ENCODE measurements at places on chromosomes 4 and X.

- no peaks in the 10 kb centered on the region for H3K4me1 ChIP-seq
- no peak overlapping the region for H3K27ac ChIP-seq
- no peaks in the 10 kb centered on the region for H3K27me3 ChIP-seq
- H3K36me3 ChIP-seq: no peaks in the 10 kb centered on the region
- H3K4me3 ChIP-seq: no peak overlapping the region
These were observed 2731.9 kb downstream of the ARAP2 start for GRCh38 chr4:33512397-33512796.

GRCh38 chr4:154507156-154507555, 15.6 kb upstream of the DCHS2 start:
- H3K36me3 ChIP-seq: no peaks in the 10 kb centered on the region
- DNase-seq: no peak
- no peaks in the 10 kb centered on the region for H3K27me3 ChIP-seq
- no peak overlapping the region for H3K4me3 ChIP-seq

- no peak overlapping the region for H3K27ac ChIP-seq
- no peak overlapping the region for H3K4me3 ChIP-seq
- peaks cover 36% of the 10 kb centered on the region for H3K27me3 ChIP-seq
- no peaks in the 10 kb centered on the region for H3K4me1 ChIP-seq
- no peak for DNase-seq
These were observed 21.8 kb downstream of the NKX3-2 start for GRCh38 chr4:13522282-13523104.

GRCh38 chrX:84358271-84358670, 144.0 kb downstream of the HDX start:
- no peak for DNase-seq
- H3K4me3 ChIP-seq: no peak overlapping the region
- H3K27me3 ChIP-seq: no peaks in the 10 kb centered on the region

- no peak overlapping the region for H3K27ac ChIP-seq
- DNase-seq: no peak
- H3K4me3 ChIP-seq: no peak overlapping the region
- peaks cover 33% of the 10 kb centered on the region for H3K36me3 ChIP-seq
These were observed 84.0 kb downstream of the PDS5A start for GRCh38 chr4:39893693-39894072.

GRCh38 chrX:39050427-39050826, 249.2 kb downstream of the MID1IP1 start:
- no peaks in the 10 kb centered on the region for H3K27me3 ChIP-seq
- no peak overlapping the region for H3K27ac ChIP-seq
- no peak overlapping the region for H3K4me3 ChIP-seq
- DNase-seq: no peak

DNA sequence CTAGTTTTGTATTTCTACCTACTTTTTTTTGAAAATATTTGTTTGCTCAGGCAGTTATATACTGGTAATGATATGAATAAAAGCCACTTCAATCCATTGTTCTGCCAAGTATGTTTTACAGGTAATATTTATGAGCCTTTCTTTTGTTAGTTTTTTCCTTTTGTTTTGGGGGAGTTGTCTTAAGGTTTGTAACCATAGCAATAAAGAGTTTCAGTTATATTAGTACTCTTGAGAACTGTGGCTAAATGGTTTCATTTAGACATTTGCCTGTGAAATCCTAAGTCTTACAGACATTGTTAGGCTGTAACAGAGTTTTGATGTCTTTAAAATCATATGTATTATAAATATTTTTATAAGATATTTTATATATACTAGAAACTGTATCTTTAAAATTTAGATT, 150.1 kb downstream of the DIPK2B start:
- no peak overlapping the region for H3K27ac ChIP-seq
- H3K4me3 ChIP-seq: no peak overlapping the region
- no peaks in the 10 kb centered on the region for H3K27me3 ChIP-seq
- peaks cover 9% of the 10 kb centered on the region for H3K36me3 ChIP-seq

DNA sequence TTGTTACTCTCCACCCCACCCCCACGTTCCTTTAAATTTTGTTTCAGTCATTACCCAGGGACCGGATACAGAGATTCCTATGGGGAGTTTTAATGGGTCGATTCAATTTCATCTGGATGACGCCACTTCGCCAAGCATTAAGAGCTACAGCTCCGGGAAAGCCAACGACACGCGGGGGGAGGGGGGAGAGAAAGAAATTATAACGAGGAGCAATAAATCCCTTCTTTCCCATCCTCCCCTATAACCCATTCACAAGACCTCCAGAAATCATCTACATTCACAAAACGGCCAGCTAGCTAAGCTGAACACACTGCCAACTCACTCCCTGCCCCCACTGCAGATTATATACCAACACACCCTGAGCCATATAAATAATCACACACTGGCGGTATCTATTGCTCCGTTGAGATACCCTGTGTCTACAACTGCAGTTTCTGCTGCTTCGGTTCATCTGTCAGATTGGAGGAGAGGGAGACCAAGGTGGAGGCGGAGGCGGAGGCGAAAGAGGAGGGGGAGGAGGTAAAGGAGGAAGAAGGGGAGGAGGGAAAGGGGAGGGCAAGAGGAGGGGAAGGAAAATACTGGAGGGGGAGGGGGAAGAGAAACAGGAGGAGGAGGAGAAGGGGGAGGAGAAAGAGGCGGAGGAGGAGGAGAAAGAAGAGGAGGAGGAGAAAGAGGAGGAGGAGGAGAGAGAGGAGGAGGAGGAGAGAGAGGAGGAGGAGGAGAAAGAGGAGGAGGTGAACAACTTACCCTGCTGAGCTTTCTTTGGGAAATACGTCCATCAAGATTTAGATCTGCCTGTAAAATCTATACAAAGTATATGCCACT, 113.9 kb upstream of the VAMP7 start:
- no peaks in the 10 kb centered on the region for H3K27me3 ChIP-seq
- peak overlapping the region; percentile 46 for H3K4me3 ChIP-seq
- no peak for DNase-seq

- H3K27me3 ChIP-seq: no peaks in the 10 kb centered on the region
- H3K4me1 ChIP-seq: no peaks in the 10 kb centered on the region
These were observed 533.2 kb upstream of the NR3C2 start for GRCh38 chr4:148975464-148975863.

GRCh38 chr4:5127556-5127955, 76.3 kb downstream of the STK32B start:
- no peak for DNase-seq
- no peak overlapping the region for H3K27ac ChIP-seq
- H3K27me3 ChIP-seq: no peaks in the 10 kb centered on the region
- no peaks in the 10 kb centered on the region for H3K36me3 ChIP-seq

- DNase-seq: no peak
- H3K27me3 ChIP-seq: no peaks in the 10 kb centered on the region
- no peaks in the 10 kb centered on the region for H3K36me3 ChIP-seq
- H3K4me1 ChIP-seq: no peaks in the 10 kb centered on the region
- no peak overlapping the region for H3K4me3 ChIP-seq
These were observed 2163.0 kb upstream of the AGA start for GRCh38 chr4:179605196-179605595.

DNA sequence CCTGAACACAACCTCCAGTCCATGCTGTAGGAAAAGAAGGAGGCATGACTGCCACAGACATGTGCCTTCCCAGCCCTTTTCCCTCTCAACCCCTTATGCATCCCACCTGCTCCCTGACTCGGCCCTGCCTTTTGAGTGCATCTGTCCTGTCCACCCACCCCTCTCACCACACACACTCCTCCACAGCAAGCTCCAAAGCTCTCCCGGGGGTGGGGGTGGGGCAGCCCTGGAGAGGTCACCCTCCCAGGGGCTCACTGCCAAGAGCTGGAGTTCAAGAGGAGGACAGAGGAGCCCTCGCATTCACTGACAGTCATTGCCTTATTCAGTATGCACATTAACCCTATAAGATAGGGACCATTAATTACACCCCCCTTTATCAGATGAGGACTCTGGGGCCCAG, 46.6 kb upstream of the MAMLD1 start:
- DNase-seq: no peak
- H3K36me3 ChIP-seq: no peaks in the 10 kb centered on the region
- no peaks in the 10 kb centered on the region for H3K27me3 ChIP-seq
- H3K4me1 ChIP-seq: no peaks in the 10 kb centered on the region
- H3K4me3 ChIP-seq: no peak overlapping the region

DNA sequence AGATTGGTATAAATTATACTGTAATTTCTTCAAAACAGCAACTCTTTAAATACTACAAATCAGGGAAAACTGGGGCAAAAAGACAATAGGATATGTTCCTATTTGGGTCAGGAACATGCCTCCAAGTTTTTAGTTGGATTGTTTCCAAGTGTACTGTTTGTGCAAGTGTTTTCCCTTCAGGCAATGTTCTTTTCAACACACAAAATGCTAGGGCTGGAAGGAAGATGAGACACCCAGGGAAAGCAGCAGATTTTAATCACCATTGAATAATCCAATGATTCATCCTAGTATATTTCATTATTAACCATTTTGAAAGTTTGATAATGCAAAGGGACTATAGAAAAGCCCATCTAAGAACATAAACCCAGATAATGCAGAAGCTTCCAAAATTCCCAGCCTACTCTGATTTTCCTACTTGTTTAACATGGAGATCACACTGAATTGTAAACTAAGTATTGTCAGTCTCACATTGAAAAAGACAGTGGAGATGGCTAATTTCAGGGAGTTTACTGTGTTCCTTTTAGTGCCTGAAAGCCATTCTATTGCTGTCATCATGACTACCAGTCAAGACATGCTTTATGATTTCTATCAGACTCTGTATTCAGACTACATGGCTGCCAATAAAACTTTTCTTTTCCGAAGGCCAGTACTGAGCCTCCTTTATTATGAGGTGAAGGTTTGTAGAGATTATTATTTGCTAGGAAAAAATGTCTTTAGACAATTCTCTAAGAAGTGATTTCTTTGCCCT, 38.6 kb downstream of the COL4A6 start:
- H3K27me3 ChIP-seq: no peaks in the 10 kb centered on the region
- no peak overlapping the region for H3K4me3 ChIP-seq
- H3K36me3 ChIP-seq: no peaks in the 10 kb centered on the region
- no peaks in the 10 kb centered on the region for H3K4me1 ChIP-seq

GRCh38 chr4:24443200-24443599, 141.2 kb downstream of the DHX15 start:
- no peak for DNase-seq
- H3K27ac ChIP-seq: no peak overlapping the region
- H3K4me3 ChIP-seq: no peak overlapping the region
- no peaks in the 10 kb centered on the region for H3K4me1 ChIP-seq
- H3K36me3 ChIP-seq: no peaks in the 10 kb centered on the region

DNA sequence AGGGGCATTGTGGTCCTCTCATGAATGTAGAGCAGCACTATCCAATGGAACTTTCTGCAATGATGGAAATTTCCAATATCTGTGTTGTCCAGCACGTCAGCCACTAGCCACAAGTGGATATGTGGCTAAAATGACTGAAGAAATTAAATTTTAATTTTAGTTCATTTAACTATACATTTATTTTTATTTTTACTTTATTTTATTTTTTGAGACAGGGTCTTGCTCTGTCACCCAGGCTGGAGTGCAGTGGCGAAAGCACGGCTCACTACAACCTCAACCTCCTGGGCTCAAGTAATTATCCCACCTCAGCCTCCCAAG, 13.3 kb upstream of the RBBP7 start:
- no peak overlapping the region for H3K27ac ChIP-seq
- H3K4me3 ChIP-seq: no peak overlapping the region
- no peak for DNase-seq
- H3K36me3 ChIP-seq: no peaks in the 10 kb centered on the region
- H3K27me3 ChIP-seq: no peaks in the 10 kb centered on the region
- peaks cover 13% of the 10 kb centered on the region for H3K4me1 ChIP-seq

DNA sequence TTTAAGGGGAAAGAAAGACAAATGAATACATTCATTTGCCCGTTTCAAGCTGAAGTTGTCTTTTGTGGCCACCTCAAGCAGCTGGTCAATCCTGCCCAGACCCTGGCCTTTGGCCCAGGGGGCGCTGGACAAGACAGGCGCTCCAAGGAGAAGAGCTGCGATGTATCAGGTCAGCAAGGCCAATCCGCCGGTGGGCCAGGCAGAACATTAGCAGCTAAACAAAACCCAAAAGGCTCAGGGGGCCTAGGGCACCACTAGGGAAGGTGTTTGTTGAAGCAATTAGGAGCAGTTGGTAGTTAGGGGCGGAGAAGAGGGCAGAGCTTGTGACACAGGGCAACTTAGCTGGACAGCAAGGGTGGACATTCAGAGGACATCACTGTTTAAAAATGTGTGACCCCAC, 60.8 kb upstream of the TMEM33 start:
- H3K4me3 ChIP-seq: no peak overlapping the region
- H3K27me3 ChIP-seq: peaks cover 11% of the 10 kb centered on the region
- no peak overlapping the region for H3K27ac ChIP-seq

GRCh38 chr4:8221476-8221875, 22.4 kb downstream of the SH3TC1 start:
- no peak for DNase-seq
- H3K4me1 ChIP-seq: no peaks in the 10 kb centered on the region
- H3K4me3 ChIP-seq: no peak overlapping the region
- peaks cover 87% of the 10 kb centered on the region for H3K36me3 ChIP-seq
- no peaks in the 10 kb centered on the region for H3K27me3 ChIP-seq
- peak overlapping the region; percentile 37 for H3K27ac ChIP-seq

- no peaks in the 10 kb centered on the region for H3K4me1 ChIP-seq
- no peak for DNase-seq
- H3K27me3 ChIP-seq: no peaks in the 10 kb centered on the region
- H3K4me3 ChIP-seq: no peak overlapping the region
- H3K36me3 ChIP-seq: no peaks in the 10 kb centered on the region
- no peak overlapping the region for H3K27ac ChIP-seq
These were observed 128.6 kb downstream of the CHIC2 start for GRCh38 chr4:53935780-53936179.

GRCh38 chr4:142413485-142413884, 432.6 kb downstream of the INPP4B start:
- H3K36me3 ChIP-seq: no peaks in the 10 kb centered on the region
- no peaks in the 10 kb centered on the region for H3K27me3 ChIP-seq

- no peak overlapping the region for H3K27ac ChIP-seq
- H3K4me1 ChIP-seq: no peaks in the 10 kb centered on the region
- H3K36me3 ChIP-seq: no peaks in the 10 kb centered on the region
- H3K27me3 ChIP-seq: no peaks in the 10 kb centered on the region
- no peak for DNase-seq
These were observed 252.6 kb downstream of the ANTXR2 start for GRCh38 chr4:79820427-79820826.

DNA sequence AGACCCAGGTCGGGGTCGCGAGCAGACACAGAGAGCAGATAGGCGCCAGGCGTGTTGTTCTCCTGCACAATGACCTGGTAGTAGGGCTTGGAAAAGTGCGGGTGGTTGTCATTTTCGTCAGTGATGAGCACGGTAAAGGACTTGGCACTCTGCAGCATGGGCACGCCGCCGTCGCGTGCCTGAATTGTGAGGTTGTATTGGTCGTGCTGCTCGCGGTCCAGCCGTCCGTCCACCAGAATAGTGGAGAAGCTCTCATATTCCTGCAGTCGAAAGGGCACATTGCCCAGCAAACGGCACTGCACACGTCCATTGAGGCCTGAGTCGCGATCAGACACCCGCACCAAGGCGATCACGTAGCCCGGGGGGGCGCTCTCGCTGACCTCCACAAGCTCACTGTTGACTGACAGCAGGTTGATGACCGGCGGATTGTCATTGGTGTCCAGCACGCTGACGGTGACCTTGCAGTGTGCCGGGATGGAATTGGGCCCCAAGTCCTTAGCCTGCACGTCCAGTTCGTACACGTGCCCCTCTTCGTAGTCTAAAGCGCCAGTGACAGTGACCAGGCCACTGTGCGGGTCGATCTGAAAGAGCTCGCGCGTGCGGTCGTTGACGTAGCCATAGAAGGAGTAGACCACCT, 2.8 kb downstream of the PCDH19 start:
- H3K27ac ChIP-seq: no peak overlapping the region
- no peak overlapping the region for H3K4me3 ChIP-seq
- no peaks in the 10 kb centered on the region for H3K4me1 ChIP-seq
- H3K27me3 ChIP-seq: peaks cover 26% of the 10 kb centered on the region
- DNase-seq: no peak
- H3K36me3 ChIP-seq: no peaks in the 10 kb centered on the region

- H3K4me3 ChIP-seq: no peak overlapping the region
- H3K4me1 ChIP-seq: no peaks in the 10 kb centered on the region
- H3K27ac ChIP-seq: no peak overlapping the region
- no peaks in the 10 kb centered on the region for H3K36me3 ChIP-seq
- H3K27me3 ChIP-seq: no peaks in the 10 kb centered on the region
These were observed 18.7 kb upstream of the CCNI start for GRCh38 chr4:77094496-77094895.
